Anterior cingulate cortex (tissue), 58 donors: ENCODE measurements at places on chromosomes 16 and 17.

DNA sequence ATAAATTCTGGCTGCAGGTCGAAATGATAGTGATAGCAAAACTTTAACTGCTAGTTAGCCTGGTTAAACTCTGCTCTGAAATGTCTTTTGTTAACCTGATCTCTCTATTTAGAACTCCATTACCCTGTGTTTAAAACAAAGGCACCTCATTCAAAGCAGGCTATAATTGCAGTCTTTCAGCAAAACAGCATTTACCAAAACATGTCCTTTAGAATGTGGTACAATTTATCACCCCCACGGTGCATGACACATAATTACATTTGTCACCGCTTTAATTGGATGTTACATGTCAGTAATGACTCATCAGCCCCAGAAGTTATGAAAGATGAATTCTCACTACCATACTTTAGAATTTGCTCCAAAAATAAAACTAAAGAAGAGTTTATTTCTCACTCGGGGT, 295.4 kb downstream of the TOX3 start:
- no peak for DNase-seq

GRCh38 chr16:25093208-25094061, 18.1 kb upstream of the LCMT1 start:
- DNase-seq = no peak

DNA sequence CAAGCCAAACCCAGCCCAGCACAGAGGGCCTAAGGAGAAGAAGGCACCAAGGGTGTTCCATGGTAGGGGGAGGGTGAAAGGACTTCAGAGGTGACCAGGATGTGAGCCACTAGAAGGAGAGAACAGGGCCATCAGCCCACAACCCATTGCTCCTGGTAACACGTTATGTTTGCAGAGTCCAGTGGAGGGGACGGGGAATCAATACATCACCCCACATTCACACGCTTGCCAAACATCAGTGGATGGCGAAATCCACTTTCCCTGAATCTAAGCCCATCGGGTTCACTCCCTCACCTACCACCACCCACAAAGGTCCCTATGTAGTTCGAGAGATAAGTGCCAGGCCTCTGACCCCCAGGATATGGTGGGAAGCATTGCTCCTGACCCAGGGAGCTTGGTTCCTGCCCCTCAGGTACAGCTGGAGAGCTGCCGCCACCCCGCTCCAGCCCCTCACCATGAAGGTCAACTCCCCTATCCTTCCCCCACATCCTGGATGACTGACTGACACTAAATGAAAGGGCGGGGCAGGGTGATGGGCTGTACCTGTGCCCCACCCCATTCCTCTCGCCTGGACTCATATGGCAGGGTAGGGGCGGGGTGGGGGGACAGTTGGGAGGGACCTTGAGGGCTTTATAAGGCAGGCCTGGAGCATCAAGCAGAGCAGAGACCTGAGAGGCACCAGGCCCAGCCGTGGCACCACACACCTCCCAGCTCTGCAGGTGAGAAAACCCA, at the start of gene GAST:
TSS of gene GAST (plus strand) at position 663 of the 732 bp plus-strand sequence. CDS start 3,106 bp downstream, outside the sequence.
- no peak for DNase-seq

GRCh38 chr16:10536814-10537389, 43.5 kb downstream of the EMP2 start:
- no peak for DNase-seq

- DNase-seq = peak; percentile 77
These were observed at the start of gene NLRC5 for GRCh38 chr16:56988948-56989945. Gene NLRC5 (plus strand): TSS chr16:56989557. CDS start chr16:57020713, 31,156 bp downstream.

- no peak for DNase-seq
These were observed 7.2 kb downstream of the SRCIN1 start for GRCh38 chr17:38598536-38598935.

DNA sequence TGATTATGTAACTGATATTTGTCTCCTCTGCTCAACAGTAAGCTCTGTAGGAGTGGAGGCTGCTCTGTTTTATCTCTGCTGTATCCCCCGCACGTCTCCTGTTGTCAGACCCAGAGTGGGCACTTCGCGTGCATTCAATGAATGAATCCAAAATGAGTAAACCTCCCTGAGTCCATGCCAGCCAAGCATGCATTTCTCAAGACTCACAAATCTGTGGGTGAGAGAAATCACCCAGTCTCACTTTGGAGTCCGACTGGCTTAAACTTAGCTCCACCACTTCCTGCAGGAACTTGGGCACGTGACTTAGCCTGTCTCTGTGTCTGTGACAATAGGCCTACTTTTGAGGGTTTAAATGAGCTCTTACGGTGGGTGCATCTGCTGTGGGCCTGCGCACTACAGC, 3.7 kb downstream of the PNPO start:
- DNase-seq = no peak

DNA sequence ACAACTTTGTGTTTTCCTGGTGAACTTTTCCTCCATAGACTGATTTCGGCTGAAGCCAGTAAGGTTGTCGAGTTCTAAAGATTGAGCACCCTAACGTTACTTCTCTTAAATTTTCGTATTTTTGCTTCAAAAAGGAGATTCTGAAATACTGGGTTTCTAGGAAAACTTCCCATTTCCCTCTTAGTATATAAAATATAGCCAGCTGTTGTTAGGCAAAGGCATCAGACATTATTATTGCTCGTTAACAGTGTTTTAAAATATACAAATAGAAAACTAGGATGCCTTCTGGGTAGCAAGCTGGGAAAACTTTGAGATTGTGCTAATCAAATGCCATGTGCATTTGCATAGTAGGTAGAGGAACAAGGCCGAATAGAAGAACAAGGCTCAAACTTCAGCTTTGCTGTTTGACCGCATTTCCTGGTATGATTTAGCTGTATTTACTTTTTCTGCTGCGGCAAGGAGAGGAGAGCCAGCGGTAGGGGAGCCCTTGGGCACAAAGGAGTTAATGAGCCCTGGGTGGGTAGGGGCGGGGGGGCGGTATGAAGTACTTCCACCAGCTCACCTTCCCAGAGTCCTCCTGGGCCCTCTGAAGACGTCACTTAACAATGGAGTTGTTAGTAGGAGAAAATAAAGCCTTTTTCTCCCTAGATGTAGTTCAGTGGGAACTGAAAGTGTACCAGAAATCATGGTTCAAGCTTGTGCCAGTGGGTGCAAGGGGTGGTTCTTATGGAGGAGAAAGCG, 151.9 kb downstream of the MSI2 start:
- DNase-seq = peak; percentile 35

- DNase-seq = peak; percentile 30
These were observed 157.6 kb downstream of the XYLT1 start for GRCh38 chr16:17313085-17313611.

DNA sequence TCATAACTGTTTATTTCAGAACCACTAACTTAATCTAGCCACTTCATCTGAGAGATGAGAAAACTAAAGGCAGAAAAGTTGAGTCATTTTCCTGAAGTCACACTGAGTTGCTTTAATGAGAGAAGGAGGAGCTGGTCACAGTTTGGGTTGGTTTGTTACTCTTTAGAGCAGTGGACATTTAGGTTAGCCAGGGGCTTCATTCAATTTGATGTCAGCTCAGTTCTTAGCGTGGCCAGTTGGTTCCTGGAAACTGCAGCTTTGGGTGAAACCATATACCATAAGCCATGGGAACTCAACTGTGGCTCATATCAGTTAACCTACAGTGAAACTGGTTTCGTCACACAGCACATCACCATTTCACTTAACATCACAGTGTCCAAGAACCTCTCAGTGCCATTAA, 59.2 kb upstream of the ADORA2B start:
- DNase-seq = no peak

GRCh38 chr17:69733171-69734012, 318.9 kb downstream of the MAP2K6 start:
- no peak for DNase-seq

- no peak for DNase-seq
These were observed 1376.4 kb downstream of the CDH11 start for GRCh38 chr16:63745456-63745855.

DNA sequence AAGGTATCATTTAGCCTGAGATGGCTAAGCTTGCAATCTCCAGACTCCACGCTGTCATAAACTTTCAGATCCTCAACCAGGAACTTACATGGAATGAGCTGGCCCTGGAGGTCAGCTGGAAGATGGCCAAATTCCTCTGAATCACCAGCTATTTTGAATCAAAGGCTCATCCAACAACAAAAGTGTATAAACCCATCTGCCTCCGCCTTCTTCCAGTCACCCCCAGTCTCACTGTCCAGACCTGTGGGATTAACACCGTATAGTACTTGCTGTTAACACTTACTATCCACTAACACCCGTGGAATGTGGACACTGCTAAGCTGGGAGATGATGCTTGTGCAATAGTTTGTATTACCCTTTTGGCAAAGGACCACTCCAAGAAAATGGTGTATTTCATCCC, 1.9 kb upstream of the LCMT1 start:
- no peak for DNase-seq

- no peak for DNase-seq
These were observed 879 bp downstream of the SOCS1 start for GRCh38 chr16:11254913-11255736.

DNA sequence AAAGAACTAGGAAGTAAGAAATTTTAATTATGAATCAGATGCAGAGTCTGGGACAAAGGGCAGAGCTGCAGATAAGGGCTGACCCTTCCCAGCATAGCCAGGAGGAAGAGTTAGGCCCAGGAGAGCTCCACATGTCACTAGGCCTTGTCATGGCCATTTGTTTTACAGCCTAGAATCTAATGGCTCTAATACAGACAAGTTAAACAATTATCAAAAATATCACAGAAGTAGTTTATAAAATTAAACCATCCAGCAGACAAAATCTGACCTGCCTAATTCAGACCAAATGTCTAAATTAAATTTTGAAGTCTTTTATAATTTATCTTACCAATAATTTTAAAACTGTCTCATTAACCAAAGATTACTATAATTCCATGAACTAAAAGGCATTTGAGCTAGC, 1369.5 kb downstream of the CDH11 start:
- DNase-seq = no peak

GRCh38 chr16:29845656-29846055, 17.4 kb downstream of the CDIPT start:
- DNase-seq = no peak

GRCh38 chr16:81604960-81605383, 160.4 kb downstream of the CMIP start:
- DNase-seq = no peak

DNA sequence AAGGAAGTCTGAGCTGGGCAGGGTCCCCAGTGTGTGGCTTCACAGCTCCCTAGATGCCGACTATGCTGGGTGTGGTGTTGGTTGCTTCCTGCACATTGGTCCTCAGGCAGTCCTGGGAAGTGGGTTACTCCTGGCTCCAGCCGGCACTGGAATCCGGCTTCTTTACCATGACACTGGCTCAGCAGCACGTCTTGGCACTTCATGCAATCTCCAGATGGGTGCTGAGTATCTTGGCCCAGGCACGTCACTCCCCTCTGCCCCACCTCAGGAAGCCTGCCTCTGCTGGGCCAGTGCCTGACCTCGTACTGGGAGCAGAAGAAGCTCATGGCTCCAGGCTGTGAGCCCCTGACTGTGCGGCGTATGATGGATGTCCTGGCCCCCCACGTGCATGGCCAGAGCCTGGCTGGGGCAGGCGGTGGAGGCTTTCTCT, 24.5 kb downstream of the FCSK start:
- DNase-seq = no peak

DNA sequence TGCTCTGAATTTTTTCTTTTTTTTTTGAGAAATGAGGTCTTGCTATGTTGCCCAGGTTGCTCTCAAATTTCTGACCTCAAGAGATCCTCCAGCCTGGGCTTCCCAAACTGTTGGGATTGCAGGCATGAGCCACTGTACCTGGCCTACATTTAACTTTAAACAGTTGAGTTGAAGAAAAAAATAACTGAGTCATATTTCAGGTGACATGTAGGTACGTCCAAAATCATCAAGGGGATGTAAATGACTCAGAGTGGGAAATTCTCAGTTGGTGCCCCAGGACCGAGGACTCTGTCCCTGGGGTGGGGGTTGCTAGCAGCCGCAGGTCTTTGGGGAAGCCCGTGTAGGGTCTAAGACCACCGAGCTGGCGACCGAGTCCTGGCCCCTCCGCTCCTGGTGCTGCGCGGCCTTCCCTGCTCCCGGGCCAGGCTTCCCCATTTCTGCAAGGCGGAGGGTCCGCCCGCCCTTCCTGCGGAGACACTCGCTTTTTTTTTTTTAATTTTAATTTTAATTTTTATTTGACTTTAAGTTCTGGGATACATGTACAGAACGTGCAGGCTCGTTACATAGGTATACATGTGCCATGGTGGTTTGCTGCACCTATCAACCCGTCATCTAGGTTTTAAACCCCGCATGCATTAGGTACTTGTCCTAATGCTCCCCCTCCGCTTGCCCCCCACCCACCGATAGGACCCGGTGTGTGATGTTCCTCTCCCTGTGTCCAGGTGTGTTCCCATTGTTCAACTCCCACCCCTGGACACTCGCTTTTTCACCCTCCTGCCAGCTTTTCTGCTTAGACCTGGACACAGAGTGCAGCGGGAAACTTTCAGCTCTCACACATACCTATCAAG, 12.7 kb upstream of the N4BP1 start:
- DNase-seq = no peak

DNA sequence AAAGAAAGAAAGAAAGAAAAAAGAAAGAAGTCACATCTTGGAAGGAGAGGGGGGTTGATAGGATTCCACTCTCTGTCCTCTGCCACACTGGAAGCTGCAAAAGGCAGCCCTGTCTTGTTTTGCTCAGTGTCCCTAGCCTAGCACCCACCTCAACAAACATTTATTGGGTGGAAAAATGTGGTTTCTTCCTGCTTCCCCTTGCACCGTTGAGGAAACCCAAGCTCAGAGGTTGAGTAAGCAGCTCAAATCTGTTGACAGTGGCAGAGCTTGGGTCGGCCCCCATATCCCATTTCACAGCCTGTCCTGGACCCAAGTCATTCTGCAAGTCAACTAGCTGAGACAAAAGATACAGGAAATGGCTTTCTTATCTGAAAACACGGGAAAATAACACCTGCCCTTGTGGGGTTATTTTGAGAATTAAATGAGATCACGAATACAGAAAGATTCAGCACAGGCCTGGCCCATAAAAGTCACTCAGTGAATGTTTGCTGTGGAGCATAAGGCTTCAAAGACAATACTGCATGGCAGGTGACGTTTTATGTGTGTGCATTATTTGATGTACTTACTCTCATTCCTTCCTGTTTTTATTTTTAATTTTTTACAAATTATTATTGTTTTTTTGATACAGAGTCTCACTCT, 63.6 kb downstream of the SCNN1B start:
- no peak for DNase-seq

GRCh38 chr17:27207073-27207513, 86.8 kb upstream of the WSB1 start:
- no peak for DNase-seq

GRCh38 chr17:48627118-48627597, 1.0 kb upstream of the HOXB9 start:
- DNase-seq = no peak
